Activated T-helper 1 cell treated with anti-CD3 and anti-CD28 coated beads, Interleukin-2, amount 50 U/mL, for 16 hours (primary cell): ENCODE measurements at places on chromosomes 13 and 19.

DNA sequence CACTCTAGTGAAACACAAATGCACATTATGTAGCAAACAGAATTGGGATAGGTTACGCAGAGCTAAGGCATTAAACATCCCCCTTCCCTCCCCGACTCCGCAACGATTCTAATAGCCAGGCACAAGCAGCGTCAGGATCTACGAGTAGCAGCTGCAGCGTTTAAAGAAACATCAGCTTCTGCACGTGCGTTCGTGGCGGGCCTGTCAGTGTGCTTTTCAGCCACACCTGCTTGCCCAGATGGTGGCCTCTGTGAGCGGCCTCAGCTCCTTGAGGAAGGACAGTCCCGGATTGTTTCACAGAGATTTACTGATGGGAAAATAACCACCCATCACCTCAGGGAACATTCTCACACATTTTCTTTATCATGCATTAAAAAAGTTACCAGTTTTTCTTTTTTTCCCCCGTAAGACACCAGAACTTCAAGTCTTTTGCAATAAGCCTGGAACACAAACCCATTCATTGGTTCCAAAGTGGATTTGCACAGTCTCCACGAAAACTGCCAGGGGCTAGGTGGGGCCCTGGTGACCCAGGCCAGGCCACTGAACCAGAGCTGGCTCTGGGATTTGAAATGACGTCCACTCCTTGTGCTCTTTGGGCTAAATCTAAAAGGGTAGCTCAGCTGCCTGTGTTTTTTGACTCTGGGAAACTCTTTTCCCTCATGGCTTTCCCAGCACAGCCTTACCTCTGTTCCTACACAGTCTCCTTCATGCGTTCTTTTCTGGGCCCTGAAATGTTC lies 325.5 kb downstream of the KCNRG start:
- no peak for DNase-seq

DNA sequence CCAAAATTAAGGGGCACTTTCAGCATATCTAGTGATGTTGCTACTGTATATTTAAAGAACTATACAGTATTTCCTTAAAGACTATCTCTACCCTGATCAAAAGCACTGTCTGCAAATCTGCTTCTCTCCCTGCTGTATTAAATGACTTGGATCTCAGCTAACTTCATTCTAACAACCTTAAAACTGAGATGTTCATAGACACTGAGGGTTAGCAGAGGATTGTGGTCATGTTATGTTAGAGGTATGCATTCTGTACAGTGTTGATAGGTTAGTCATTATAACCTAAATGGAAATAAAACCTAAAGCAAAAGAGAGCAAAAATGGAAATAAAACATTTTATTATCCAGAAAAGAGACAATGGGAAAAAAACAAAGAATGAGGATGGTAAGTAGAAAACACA lies 9.9 kb downstream of the GPR183 start:
- DNase-seq: no peak

GRCh38 chr13:66407128-66407527 lies 823.0 kb downstream of the PCDH9 start:
- no peak for DNase-seq

DNA sequence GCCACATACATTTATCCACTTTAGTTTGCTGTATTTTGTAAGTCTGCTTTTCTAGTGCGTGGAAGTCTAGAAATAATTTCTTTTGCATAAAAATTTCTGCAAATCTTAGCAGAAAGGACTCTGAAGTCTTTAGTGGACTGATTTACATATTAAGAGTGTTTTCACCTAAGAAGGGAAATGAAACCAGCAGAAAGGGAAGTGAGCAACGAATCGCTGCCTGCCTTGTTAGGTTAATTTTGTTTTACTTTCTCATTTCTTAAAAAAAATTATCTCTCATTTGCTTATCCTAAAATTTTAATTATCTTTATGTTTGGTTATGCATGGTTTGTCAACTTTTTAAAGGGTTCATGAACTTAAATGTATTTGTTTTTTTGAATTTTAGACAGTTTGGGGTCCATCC lies 767 bp upstream of the GPR18 start:
- no peak for DNase-seq

GRCh38 chr13:39599842-39600241 lies 3.2 kb downstream of the LHFPL6 start:
- no peak for DNase-seq

DNA sequence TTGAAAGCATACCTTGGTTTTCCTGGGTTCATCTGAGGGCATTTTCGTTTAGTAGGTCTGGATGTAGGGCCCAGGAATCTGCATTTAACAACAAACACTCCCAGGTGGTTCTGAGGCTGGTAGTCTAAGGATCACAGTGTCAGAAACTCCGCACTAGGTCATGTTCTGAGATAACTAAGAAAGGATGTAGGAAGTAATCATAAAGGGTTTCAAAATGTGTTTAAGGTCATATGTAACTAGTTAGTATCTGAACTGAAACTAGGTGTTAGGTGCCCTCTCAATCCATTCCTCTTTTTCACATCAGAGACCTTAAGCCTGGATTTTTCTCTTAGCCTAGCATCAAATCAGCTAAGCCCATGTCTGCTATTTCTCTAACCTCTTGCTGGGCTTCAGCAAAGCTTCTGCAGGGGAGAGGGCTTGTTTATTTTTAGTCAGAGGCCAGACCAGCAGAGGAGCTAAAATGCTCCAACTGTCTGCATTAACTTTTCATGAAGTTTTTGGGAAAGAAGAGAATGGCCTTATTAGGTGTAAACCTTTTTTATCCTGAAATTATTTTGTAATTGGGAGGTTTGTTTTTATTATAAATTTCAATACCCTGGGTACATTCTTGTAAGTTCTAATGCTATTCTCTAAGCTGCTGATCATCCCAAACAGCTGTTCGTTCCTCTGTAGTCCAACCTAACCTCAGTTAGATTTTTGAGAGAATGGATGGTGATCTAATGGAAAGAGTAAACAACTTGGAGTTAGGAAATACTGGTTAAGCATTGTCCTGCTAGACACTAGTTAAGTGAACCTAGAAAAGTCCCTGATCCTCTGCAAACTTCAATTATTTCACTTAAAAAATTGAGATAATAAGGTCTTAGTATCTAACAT lies 262.8 kb upstream of the RFC3 start:
- DNase-seq: no peak

- DNase-seq: no peak
Observed at GRCh38 chr19:2428756-2429711, 1.6 kb upstream of the TIMM13 start.

DNA sequence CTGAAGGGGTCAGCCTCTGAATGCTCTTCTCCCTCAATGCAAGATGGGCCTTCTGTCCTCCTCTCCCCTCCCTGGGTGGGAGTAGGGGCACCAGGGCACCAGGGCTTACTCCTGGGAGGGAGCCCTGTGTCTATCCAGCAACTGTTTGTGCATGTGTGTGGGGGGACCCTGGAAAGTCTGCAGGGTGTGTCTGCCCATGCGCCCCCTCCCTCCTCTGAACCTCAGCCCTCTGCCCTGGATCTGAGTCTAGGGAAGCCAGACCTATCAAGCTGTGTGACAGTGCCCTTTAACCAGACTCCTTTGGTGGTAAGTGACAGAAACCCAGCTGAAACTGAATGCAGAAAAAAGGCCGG lies 213.3 kb upstream of the ZNF536 start:
- DNase-seq: no peak

- peak; percentile 5 for DNase-seq
Observed at GRCh38 chr19:23116802-23117571, at the start of gene ZNF730. Gene ZNF730, plus strand, starts transcription at chr19:23117025. Its CDS starts 149 bp downstream, at chr19:23117174.

GRCh38 chr13:19781526-19781925 lies 1.2 kb downstream of the PSPC1 start:
- no peak for DNase-seq

DNA sequence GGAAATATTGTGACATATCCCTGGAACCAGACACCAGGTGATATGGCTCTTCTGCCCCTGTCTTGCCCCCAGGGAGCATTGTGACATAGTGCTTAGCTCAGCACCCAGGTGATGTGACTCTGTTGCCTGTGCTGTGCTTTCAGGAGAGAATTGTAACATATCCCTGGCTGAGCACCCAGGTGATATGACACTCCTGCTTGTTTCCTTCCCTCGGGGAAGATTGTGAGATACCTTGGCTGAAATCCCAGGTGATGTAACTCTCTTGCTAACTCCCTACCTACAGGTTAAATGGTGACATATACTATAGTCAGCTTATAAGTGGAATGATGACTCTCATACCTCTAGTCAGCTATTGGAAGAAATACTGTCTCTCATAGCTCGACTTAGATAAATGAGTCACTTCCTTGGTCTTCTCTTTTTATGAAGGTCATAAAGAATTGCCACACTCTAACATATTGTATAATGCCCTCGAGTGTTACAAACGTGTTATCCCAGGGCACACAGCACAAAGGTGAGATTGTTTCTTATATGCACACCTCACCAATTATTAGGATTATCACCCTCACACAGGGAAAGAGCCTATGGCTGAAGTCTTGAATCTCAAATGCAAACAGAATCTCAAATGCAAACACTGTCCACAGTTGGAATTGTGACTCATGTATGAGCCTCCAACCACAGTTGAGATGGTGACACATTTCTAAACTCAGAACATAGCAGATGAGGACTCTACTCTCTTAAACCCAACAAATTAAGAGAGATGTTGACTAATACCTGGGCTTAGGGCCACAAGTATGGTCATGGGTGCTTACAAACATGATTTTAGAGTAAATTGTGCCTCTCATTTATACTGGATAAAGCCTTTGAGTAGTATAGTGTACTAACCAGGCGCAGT lies 32.7 kb upstream of the ZNF254 start:
- no peak for DNase-seq

GRCh38 chr13:61880578-61881283 lies 465.1 kb upstream of the PCDH20 start:
- no peak for DNase-seq
